IMR-90 (cell line): ENCODE measurements at places on chromosomes 2 and 18. TPM values are rescaled to one million over a fixed set of nuclear protein-coding genes. Genes with fewer than 3 reads are reported as not detected.

Gene RIT2
- total RNA-seq: not detected in 2 replicates

Gene ZNF24
- total RNA-seq: 20.8 and 38.3 TPM in 2 replicates

Gene GPR45
- not detected in 2 replicates for total RNA-seq

Gene DNAH7
- total RNA-seq: 0.28 and 0.36 TPM in 2 replicates

Gene REG3G
- not detected in 2 replicates for total RNA-seq

Gene MAP3K19
- total RNA-seq: not detected in 2 replicates

Gene RAB6C
- total RNA-seq: under 0.01 TPM in 1 of 2 replicates, not detected in the other

Gene TUBB8B
- total RNA-seq: not detected in 2 replicates

Gene SERPINB12
- not detected in 2 replicates for total RNA-seq

Gene GAL3ST2
- not detected in 2 replicates for total RNA-seq

Gene MREG
- total RNA-seq: 1.7 and 1.8 TPM in 2 replicates

Gene STK25
- 203 and 258 TPM in 2 replicates for total RNA-seq

Gene ZNF892
- 2.2 and 2.7 TPM in 2 replicates for total RNA-seq

Gene TRABD2A
- 19.7 and 20.3 TPM in 2 replicates for total RNA-seq

Gene IL1RL1
- total RNA-seq: under 0.01 TPM in 2 replicates

Gene GKN1
- total RNA-seq: not detected in 2 replicates

Gene OXER1
- total RNA-seq: not detected in 2 replicates

Gene AMMECR1L
- 14.0 and 16.1 TPM in 2 replicates for total RNA-seq

Gene CNGA3
- under 0.01 TPM in 1 of 2 replicates, not detected in the other for total RNA-seq

Gene SRD5A2
- total RNA-seq: not detected in 2 replicates

Gene C1QL2
- not detected in 2 replicates for total RNA-seq

Gene LIMS3
- 4.4 and 12.7 TPM in 2 replicates for total RNA-seq

Gene SULT1C4
- 0.36 and 0.56 TPM in 2 replicates for total RNA-seq

Gene KCNS3
- total RNA-seq: 4.3 and 5.3 TPM in 2 replicates
